ENCODE measurements at places on chromosomes 2 and 18.

DNA sequence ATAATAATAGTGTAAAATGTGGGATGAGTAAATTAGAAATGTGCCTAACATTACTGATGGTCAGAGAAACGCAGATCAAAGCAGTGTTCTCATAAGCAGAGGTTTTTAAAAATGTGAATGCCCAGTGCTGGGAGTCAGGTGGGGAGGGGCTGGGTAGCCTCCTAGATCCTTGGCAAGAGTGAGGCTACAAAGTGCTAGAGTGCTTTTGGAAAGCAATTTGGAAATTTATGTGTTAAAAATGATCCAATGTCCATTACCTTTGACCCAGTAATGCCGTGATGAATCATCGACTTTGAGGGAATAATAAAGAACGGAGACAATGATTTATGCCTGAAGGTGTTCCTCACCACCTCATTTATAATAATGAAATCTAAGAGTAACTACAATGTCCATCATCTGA is 44.9 kb upstream of the TWIST2 start:
- H3K36me3 ChIP-seq, result no peaks in the 10 kb centered on the region
- no peak for DNase-seq
- H3K4me1 ChIP-seq, result no peaks in the 10 kb centered on the region
- H3K4me3 ChIP-seq, result no peak overlapping the region
- H3K27ac ChIP-seq, result no peak overlapping the region
- peaks cover 19% of the 10 kb centered on the region for H3K27me3 ChIP-seq

GRCh38 chr18:61432590-61432989 is 99.4 kb downstream of the CDH20 start:
- no peak overlapping the region for H3K4me3 ChIP-seq
- H3K27ac ChIP-seq, result no peak overlapping the region
- H3K4me1 ChIP-seq, result no peaks in the 10 kb centered on the region
- H3K36me3 ChIP-seq, result no peaks in the 10 kb centered on the region

DNA sequence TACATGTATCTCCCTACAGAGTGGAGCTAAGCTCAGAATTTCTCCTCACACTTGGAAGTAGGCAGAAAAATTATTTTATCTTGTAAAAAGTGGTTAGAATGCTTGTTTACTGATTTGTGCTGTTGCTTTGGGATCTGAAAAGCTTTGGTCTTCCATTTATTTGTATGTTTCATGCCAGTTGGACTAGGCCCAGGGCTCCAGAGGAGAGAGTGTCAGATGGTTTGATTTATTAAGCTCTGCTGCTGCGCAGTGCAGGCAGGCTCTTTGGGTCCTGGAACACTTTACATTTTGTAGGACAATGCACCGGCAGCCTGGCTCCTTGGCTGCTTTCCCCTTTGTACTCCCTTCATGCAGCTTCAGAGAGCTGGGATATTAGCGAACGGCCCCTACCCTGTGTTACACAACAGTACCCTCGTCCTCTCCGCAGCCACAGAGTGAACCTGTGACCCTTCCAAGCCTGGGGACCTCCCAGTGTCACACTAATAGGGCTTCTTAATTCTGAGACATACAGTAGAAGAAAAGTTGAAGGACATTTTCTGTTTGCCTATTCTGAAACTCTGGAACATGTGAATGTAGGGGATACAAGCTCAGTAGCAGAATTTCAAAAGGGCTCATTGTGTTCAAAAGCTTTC is 56.7 kb upstream of the EML6 start:
- H3K4me3 ChIP-seq, result no peak overlapping the region
- no peak for DNase-seq
- H3K27ac ChIP-seq, result no peak overlapping the region
- H3K4me1 ChIP-seq, result no peaks in the 10 kb centered on the region

- no peak overlapping the region for H3K4me3 ChIP-seq
- no peak overlapping the region for H3K27ac ChIP-seq
These were observed 717.9 kb upstream of the SLC8A1 start for GRCh38 chr2:41169744-41170143.

DNA sequence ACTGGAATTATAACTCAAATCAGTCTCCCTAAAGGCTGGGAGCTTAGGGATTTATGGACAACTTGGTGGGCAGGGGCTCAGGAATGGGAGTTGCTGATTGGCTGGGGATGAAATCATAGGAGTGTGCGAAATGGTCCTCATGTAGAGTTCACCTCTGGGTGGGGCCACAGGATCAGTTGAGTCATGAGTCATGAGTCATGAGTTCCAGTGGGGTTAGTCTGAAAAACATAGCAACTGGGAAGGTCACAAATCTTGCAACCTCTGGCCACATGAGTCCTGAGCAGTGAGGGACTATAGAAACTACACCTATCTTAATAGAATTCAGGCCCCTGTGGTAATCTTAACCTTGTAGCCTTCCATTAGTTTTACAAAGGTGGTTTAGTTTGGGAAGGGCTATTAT is 383.3 kb downstream of the RBM43 start:
- no peak for DNase-seq
- H3K27ac ChIP-seq, result no peak overlapping the region
- H3K36me3 ChIP-seq, result no peaks in the 10 kb centered on the region
- H3K4me3 ChIP-seq, result no peak overlapping the region

DNA sequence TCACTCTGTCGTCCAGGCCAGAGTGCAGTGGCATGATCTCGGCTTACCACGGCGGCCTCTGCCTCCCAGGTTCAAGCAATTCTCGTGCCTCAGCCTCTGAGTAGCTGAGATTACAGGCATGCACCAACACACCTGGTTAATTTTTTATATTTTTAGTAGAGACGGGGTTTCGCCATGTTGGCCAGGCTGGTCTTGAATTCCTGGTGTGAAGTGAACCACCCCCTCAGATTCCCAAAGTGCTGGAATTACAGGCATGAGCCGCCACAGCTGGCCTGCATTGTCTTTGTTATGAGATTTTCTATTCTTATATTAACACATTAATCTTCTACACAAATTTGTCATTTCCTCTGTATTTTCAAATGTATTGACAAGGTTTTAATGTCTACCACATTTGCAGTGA is 75.2 kb downstream of the SEPTIN10 start:
- no peak overlapping the region for H3K27ac ChIP-seq
- H3K4me1 ChIP-seq, result no peaks in the 10 kb centered on the region
- peaks cover 28% of the 10 kb centered on the region for H3K27me3 ChIP-seq
- no peak for DNase-seq

DNA sequence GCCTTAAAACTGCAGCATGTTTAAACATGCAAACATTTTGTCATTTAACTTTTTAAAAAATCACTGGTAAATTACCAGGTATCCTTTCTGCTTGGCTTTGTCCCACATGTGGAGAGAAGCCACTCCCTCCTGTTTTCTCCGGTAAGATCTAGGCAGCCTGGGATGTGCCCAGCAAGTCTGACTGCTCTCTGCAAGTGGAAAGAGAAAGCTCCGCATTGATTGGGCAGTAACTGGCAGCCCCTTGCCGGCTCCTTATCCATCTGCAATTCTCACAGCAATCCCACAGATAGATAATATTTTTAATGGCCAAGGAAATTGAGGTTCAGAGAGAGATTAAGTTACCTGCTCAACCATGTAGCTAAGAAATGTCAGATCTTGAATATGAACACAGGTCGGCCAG is 136.1 kb downstream of the TMEM200C start:
- no peak overlapping the region for H3K4me3 ChIP-seq
- no peaks in the 10 kb centered on the region for H3K36me3 ChIP-seq
- no peaks in the 10 kb centered on the region for H3K27me3 ChIP-seq
- H3K27ac ChIP-seq, result no peak overlapping the region

GRCh38 chr2:164368896-164369295 is 252.4 kb downstream of the GRB14 start:
- no peak overlapping the region for H3K27ac ChIP-seq

GRCh38 chr18:48127606-48128005 is 197.1 kb upstream of the SMAD2 start:
- H3K27ac ChIP-seq, result no peak overlapping the region
- no peaks in the 10 kb centered on the region for H3K27me3 ChIP-seq
- no peaks in the 10 kb centered on the region for H3K4me1 ChIP-seq
- no peak for DNase-seq

GRCh38 chr2:225597911-225598310 is 198.4 kb downstream of the NYAP2 start:
- no peak for DNase-seq
- no peaks in the 10 kb centered on the region for H3K4me1 ChIP-seq
- no peaks in the 10 kb centered on the region for H3K36me3 ChIP-seq
- no peak overlapping the region for H3K4me3 ChIP-seq

- peaks cover 11% of the 10 kb centered on the region for H3K36me3 ChIP-seq
- peak overlapping the region; percentile 91 for H3K27ac ChIP-seq
- no peak overlapping the region for H3K4me3 ChIP-seq
- peaks cover 72% of the 10 kb centered on the region for H3K4me1 ChIP-seq
These were observed 28.4 kb upstream of the MGAT4A start for GRCh38 chr2:98759338-98759737.

- no peaks in the 10 kb centered on the region for H3K4me1 ChIP-seq
- no peak overlapping the region for H3K27ac ChIP-seq
- H3K4me3 ChIP-seq, result no peak overlapping the region
- no peaks in the 10 kb centered on the region for H3K36me3 ChIP-seq
- no peak for DNase-seq
- H3K27me3 ChIP-seq, result no peaks in the 10 kb centered on the region
These were observed 145.2 kb downstream of the DTNB start for GRCh38 chr2:25528173-25528572.

DNA sequence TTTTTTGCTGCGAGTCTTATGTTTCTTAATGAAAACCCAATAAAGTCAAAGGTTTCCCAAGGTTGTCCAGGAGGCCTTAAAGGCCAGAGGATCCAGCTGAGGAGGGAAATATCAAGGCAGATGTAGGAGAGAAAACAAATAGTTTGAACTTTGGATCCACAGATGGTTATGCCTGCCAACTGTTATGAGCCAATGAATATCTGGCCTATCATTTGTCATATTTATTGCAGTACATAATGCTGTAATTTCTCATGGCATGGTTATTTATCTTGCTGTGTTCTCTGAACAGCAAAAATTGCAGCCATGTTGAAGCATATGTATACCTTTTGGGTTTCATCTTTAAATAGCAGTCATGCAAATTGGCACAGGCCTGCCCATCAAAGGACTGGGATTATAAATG is 38.2 kb upstream of the CAVIN2 start:
- DNase-seq, result no peak
- H3K27me3 ChIP-seq, result no peaks in the 10 kb centered on the region
- no peaks in the 10 kb centered on the region for H3K4me1 ChIP-seq
- H3K27ac ChIP-seq, result no peak overlapping the region
- H3K4me3 ChIP-seq, result no peak overlapping the region
- H3K36me3 ChIP-seq, result no peaks in the 10 kb centered on the region

DNA sequence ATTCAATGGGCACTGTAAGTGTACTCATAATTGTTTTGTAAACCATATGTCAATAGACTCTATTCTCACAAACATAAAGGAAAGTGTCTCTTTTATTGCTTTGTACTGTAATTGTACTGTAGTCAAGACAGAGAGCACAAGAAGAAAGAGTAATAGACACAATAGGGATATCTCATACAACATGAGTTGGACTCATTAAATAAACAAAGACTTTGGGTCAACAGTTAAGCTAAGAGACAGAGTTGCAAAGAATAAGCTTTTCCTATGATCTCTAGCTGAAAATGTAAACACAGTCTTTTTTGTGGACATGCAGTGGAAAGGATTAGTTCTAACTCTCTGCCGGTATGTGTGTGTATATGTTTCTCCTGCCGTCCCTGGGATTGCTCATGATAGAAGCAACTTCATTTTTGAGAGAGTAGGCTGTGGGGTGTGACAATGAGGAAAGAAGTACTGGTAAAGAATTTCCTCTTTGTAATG is 13.9 kb upstream of the KYNU start:
- H3K4me1 ChIP-seq, result no peaks in the 10 kb centered on the region
- no peak overlapping the region for H3K27ac ChIP-seq
- H3K4me3 ChIP-seq, result no peak overlapping the region

- peaks cover 4% of the 10 kb centered on the region for H3K36me3 ChIP-seq
- H3K27me3 ChIP-seq, result no peaks in the 10 kb centered on the region
- H3K27ac ChIP-seq, result no peak overlapping the region
- DNase-seq, result no peak
- H3K4me3 ChIP-seq, result no peak overlapping the region
These were observed 52.1 kb downstream of the RHBDD1 start for GRCh38 chr2:226887940-226888339.

DNA sequence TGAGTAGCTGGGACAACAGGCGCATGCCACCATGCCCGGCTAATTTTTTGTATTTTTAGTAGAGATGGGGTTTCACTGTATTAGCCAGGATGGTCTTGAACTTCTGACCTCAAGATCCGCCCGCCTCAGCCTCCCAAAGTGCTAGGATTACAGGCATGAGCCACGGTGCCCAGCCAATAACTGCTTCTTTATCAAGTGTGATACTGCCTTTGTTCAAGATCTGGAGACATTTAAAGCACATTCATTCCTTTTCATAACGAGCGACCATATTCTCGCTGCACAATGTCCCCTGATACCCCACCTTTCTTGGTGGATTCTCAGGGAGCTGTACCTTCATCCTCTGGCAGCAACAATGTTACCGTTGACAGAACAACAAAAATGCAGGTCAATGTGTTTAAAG is 75.4 kb downstream of the PIEZO2 start:
- no peak overlapping the region for H3K27ac ChIP-seq
- H3K4me3 ChIP-seq, result no peak overlapping the region
- no peaks in the 10 kb centered on the region for H3K36me3 ChIP-seq
- no peaks in the 10 kb centered on the region for H3K4me1 ChIP-seq
- H3K27me3 ChIP-seq, result no peaks in the 10 kb centered on the region

DNA sequence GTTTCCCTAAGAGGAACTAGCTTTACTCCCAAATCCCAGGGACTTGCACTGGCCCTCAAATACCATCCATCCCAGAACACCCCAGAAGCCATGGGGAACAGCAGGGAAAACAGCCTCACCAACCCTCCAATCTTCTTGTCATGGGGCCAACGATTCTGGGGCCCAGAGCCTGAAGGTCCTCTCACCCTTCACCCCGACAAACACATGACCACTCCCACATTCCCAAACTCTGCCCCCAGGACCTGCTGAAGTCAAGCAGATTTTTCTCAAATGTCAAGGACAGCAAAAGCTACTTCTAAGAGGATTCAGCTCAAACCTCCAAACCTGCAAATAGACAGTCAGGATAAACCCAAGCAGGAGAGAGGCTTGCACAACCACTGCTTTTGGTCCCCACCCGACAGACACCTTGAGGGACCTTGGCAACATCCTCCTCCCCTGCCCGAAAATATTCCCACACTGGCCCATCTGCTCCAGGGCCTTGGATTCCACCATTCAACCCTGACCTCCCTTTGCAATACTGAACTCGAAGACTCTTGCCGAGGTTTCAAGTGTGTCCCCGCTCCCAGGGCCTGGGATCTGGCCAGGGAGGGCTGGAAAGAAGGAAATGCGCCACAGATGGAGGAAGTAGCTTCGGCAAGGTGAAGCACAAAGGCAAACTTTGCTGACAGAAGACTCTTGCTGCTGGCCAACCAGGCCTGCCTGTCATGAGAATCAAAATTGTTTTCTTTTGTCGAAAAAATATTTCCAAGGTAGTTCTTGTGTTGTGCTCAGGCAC is 143.3 kb downstream of the ZFP36L2 start:
- peak overlapping the region; percentile 84 for H3K27ac ChIP-seq
- H3K36me3 ChIP-seq, result no peaks in the 10 kb centered on the region
- no peak for DNase-seq
- peak overlapping the region; percentile 3 for H3K4me3 ChIP-seq
- H3K27me3 ChIP-seq, result no peaks in the 10 kb centered on the region
